ENCODE measurements at places on chromosomes 6 and 20.

DNA sequence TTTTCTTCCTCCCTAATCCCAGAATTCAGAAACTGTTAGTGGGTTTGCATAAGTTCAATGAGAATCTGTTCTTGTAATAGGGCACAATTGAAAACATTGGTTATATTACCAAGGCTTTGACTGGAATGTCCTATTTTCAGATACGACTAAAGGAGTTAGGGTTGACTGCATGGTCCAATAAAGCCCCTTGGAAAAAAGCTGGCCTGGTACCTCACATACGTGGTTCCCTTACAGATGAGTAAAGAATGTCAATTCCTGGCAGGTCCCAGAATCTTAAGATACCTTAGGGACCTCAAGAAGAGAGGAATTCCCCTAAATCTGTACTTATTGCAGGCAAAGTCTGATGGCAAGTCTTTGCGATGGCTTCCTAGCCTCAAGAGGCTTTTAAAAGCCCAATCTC is 4.6 kb downstream of the PPDPF start:
- DNase-seq: no peak

- no peak for DNase-seq
Measured at GRCh38 chr6:33424855-33425667, 5.2 kb downstream of the SYNGAP1 start.

GRCh38 chr20:63125581-63125837 is 90.4 kb downstream of the YTHDF1 start:
- DNase-seq: no peak

DNA sequence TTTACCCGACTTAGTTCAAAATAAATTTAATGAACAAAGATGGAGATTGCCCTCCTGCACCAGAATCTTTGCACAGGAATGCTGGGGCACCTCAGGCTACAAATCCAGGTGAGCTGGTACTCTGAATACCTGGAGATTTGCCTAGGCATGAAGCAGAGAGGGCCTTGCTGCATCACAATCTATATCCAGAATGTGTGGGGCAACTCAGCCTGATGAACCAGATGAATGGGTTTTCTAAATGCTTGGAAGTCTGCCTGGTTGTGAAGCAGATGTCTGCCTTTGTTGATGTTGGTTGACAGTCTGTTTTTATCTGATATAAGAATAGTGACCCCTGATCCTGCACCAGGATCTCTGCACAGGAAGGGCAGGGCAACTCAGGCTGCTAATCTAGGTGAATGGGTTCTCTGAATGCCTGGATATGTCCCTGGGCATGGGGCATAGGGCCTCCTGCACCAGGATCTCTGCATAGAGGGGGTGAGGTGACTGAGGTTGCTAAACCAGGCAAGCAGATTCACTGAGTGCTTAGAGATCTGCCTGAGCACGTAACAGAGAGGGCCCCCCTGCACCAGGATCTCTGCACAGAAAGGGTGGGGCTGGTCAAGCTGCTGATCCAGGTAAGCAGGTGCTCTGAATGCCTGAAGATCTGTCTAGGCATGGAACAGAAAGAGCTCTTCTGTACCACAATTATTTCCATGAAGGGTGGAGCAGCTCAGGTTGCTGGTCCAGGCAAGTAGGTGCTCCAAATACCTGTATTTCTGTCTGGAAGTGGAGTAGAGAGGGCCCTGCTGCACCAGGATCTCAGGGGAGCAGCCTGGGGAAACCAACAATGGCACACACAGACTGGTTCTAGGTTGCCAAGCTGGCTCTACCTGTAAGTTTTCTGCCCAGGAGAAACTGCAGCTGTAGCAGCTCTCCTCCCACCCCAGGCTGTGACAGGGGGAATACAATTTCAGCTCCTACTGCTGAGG is 437.5 kb downstream of the MMUT start:
- DNase-seq: no peak

DNA sequence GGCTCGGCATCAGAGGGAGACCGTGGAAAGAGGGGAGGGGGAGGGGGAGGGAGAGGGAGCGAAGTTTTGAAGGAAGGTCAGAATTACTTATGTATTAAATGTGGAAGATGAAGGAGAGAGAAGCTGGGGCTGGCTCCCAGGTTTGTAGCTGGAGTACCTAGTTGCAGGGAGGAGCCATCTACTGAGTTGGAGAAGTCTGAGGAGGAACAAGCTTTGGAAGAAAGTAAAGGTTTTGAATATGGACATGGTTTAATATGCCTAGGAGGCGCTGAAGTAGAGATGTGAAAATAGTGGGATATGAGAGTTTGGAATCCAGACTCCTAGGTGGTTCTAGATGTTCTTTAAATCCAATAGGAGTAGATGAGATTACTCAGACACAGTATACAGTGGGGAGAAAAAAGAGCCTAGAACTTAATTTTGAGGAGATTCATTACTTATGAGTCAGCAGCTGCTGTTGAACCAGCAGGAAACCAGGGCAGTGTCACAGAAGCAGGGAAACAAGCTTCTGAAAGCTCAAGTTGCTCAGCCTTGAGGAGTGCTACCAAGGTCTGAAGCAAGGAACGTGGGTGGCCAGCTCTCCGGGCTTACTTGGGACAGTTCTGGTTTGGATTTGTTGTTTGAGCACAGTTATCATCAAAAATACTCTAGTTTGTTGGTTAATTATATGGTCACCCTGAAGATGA is 149.3 kb downstream of the UTRN start:
- peak; percentile 82 for DNase-seq

DNA sequence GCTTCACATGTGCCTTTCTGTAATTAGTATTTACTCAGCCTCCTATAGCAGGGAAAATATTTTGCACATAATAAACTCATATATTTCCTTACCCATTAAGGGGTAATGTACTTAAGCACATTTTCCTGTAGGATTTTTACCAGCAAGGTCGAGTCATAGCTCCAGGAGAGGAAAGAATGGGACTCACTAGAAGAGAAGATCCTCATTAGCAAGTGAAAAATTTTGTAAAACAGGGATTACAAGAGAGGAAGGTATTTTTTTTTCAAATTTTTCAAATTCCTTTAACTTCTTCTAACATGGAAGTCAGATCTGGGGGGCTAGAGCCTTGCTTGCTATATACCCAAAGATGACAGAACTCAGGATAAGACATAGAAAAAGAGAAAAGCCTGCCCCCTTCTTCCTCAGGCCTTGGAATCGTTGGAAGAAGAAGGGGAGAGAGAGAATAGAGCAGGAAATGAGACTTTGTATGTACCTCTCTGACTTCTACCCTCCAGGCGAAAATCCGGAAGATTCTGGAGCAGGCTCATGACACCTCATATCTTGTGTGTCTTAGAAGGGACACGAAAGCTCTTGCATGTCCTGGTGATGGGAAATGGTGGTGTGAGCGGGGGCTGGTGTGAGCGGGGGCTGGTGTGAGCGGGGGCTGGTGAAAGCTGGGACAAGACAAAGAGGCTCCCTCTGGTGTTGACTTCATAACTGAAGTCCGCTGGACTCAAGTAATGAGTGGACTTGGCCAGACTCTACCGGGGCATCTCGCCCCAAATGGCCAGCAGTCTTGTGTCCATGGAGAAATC is 256.9 kb upstream of the PLCB4 start:
- peak; percentile 15 for DNase-seq

DNA sequence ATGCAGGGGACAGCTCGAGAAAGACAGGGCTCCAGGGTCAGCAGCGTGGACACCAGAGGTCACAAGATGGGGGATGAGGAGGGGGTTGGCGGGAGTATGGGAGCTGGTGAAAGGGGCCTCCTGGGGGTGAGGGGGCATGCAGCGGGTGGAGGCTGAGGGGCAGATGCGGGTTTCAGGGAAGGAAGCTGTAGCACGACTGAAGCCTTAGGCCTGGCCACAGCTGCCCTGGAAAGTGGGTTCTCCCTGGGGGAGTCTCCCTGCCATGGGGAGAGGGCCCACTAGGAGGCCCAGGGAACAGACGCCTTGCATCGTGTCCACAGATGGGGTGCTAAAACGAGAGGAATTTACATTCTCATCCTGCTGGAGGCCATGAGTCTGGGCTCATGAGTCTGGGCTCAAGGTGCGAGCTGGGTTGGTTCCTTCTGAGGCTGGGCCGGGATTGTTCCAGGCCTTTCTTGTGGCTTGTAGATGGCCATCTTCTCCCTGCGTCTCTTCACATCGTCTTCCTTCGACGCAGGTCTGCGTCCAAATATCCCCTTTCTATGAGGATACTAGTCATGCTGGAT is 18.0 kb downstream of the APCDD1L start:
- DNase-seq: no peak

GRCh38 chr6:157823528-157824370 is 703 bp downstream of the SNX9 start:
- peak; percentile 41 for DNase-seq

GRCh38 chr20:54624706-54625390 is 149.5 kb downstream of the DOK5 start:
- peak; percentile 7 for DNase-seq

- DNase-seq: no peak
Measured at GRCh38 chr20:42595625-42596024, 594.1 kb downstream of the PTPRT start.

DNA sequence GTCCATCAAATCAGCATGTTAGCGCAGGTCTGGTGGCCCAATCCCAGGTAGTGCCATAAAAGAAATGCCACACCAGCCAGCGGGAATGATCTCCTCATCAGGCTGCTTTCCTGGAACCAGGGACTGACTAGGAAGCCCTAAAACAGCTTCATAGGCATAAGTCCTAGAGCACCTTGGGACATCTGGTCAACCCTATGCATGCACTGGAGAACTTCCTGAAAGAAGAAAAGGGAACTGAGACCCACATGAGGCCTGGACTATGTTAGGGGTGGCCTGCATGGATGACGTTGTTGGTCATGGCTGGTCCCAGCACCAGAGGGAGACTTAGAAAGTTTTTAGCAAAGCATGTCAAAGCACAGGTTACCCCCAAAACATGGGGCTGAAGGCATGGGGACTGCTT is 7.6 kb upstream of the KCNK16 start:
- no peak for DNase-seq

GRCh38 chr6:122400121-122400450 is 634 bp downstream of the HSF2 start:
- DNase-seq: peak; percentile 18

- no peak for DNase-seq
Measured at GRCh38 chr6:27812805-27813492, 99.2 kb downstream of the OR2B2 start.

DNA sequence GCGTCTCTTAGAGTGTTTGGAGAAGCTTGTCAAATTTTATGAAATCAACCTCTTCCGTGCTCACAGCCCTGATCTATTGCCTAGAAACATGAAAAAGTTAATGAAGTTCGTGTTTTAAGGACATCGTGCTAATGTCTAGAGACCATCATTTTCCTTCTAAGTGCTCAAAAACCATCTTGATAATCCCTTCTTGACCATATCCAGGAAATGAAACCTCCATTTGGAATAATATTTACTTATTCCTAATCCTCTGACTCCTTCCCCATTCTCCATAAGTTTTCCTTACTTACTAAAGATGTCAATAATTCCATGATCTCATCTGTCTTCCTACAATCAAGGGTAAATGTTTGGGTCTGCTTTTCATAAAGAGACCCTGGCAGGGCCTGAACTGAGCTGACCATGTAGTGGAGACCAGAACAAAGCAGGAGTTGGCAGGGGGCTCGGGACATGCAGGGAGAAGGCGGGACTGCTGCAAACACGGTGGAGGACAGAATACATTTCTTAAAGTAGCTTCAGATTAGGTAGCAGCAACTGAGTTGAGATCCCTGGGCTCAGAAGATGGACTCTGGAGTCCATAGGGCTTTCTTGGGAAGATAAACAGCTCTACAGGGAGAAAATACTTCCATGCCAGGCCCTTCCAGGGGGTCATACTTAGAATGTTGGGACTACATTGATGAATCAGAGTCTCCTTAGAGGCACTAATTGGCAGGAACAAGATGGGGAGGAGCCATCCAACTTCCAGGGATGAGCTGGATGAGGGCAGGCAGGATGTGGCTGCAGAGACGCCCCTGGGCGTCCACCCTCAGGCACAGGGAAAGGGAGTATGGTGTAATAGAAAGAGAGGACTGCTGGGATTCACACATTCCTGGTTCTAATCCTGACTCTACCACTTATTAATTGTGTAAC is 100.7 kb downstream of the RIN2 start:
- peak; percentile 90 for DNase-seq

GRCh38 chr20:34585019-34585418 is 26.5 kb downstream of the MAP1LC3A start:
- DNase-seq: no peak

- no peak for DNase-seq
Measured at GRCh38 chr6:82333781-82334180, 29.8 kb upstream of the TPBG start.

GRCh38 chr20:63895952-63896263 is 982 bp downstream of the DNAJC5 start:
- no peak for DNase-seq

GRCh38 chr6:41503827-41504465 is 42.2 kb upstream of the FOXP4 start:
- DNase-seq: peak; percentile 84

DNA sequence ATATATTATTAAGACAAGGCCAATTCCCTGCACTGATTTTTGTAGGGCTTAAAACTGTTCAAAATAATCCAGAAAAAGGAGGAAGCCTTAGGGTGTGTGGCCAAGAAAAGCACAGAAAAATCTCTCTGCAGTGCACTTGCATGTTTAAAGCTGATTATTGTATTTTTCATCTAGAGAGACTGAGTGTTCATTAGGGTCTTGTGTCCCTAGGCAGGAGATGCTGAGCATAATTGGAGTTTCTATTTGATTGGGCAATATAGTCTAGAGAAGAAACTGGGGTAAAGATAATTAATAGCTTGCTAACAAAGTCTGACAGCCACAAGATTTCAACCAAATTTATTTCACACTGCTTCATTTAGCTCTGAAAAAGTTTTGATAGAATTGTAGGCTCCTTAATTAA is 2.4 kb downstream of the FLRT3 start:
- DNase-seq: no peak

- DNase-seq: no peak
Measured at GRCh38 chr6:29656798-29657197, at the start of gene MOG. Gene MOG (plus strand): TSS chr6:29657092. CDS start chr6:29657210, 118 bp downstream.

DNA sequence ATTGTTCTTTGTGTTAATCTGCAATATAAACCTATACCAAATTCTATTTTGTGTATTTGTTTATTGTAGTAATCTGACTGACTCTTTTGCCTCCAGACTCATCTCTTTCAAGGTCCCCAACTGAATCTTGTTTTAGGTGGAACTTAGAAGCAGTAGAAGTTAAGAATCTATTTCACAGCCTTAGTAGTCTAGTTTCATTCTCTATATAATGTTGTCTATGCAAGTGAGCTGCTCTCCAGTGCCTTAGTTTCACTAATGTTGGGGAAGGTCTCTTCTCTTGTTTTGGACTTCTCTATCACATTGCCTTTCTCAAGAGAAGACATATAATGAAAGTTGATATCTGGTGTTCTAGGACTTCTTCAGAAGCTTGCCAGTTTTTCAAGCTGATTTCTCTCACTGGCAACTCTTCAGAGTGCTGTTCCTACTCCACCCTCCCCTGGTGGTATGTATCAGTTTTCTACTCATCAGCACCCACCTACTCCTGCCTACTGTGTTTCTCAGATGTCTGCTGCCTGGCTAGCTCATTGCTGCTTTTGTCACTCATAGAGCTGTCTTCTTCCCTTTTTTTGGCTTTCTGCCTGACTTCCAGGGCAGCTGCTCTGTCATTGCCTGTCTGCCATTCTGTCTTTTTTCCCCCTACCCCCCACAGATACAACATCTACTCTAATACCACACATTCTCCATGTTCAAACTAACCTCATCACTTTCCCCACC is 82.1 kb downstream of the PTPRA start:
- peak; percentile 71 for DNase-seq

- DNase-seq: no peak
Measured at GRCh38 chr20:55252521-55252920, 752.8 kb downstream of the CBLN4 start.

Data from fibroblast of skin of scalp (primary cell).